ENCODE measurements at places on chromosomes 6 and 20.

DNA sequence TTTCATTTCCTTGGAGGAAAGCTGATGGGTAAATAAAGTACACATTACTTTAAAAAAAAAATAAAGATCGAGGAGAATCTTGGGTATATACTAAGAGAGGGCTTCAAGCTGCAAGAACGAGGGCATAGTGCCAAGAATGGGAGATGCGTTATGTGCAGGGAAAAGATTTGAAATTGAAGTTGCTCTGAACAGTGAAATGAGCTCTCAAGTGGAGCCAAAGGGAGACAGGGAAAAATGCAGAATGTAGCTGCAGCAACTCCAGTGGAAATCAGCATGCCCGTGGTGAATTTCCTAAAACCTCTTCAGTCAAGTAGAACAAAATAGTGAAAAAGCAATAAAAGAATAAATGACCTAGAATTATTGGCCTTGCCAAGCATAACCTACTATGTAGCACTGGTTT lies 11.4 kb upstream of the COL9A1 start:
- DNase-seq = no peak

- no peak for DNase-seq
Measured at GRCh38 chr6:56009636-56010035, 134.2 kb upstream of the BMP5 start.

DNA sequence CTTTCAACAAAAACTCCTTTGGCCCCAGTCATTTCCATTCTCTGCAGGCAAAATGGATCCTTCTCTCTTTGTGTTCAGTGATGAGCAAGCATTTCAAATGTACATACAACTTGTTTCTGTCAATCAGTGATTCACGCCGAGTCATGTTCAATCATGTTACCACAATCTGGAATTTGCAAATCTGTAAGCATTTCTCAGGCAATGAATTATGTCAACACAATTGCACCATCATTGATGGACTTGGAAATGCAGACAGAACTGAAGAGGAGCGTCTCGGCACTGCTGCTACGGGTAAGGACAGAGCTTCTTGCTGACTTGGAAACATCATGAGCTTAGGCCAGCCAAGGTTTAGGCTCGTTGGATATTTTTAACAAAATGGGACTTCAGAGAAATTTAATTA lies 132.8 kb upstream of the AGPAT4 start:
- DNase-seq = no peak

GRCh38 chr6:119533603-119534279 lies 184.2 kb upstream of the MAN1A1 start:
- no peak for DNase-seq

DNA sequence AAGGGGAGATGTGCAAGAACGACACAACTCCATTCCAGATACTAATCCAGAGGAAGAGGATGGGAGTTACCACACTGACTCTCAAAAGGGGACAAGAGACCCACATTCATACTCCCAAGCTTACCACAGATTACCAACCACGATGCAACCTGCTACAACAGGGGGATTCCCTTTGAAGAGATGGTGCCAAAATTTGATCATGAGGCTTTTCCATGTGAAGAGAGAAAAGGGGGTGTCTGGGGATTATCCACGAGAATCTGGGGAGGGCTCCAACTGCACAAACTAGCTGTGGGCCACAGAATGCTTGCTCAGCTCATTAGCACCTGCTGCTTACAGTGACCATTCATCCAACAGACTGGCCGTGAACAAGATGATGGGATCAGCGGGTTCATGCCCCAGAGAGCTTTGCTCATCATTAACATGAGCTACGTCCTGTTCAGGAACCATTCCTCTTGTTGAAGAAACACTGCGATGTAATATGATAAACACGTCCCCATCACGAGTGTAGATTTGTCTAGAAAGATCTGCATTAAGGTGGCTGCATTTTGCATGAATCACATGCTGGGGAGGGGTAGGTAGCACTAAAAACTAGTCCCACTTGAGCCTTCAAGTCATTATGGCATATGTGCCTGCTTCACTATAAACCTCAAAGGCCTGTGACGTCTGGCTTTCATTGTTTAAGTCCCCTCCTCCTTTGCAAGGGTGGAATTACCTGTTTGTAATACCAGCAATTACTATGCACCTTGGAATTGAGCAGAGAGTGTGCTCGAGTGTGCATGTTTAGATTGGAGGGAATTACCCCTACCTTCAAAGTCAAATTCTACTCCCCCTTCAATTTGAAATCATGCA lies 4.0 kb downstream of the PLAGL2 start:
- no peak for DNase-seq

DNA sequence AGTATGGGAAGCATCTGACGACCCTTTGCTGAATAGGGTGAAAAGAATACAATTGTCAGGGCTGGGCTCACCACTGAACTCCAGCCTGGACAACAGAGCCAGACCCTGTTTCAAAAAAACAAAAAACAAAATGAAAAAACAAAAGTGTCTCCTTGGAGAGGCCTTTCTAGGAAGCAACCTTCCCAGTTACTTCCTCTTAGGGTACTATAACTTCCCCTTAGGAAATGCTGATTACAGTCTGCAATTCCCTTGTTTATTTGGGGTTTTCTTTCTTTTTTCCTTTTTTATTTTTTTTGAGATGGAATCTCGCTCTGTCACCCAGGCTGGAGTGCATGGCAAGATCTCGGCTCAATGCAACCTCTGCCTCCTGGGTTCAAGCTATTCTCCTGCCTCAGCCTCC lies 20.5 kb upstream of the TTPAL start:
- no peak for DNase-seq

- no peak for DNase-seq
Measured at GRCh38 chr6:152727507-152727906, 23.1 kb upstream of the VIP start.

DNA sequence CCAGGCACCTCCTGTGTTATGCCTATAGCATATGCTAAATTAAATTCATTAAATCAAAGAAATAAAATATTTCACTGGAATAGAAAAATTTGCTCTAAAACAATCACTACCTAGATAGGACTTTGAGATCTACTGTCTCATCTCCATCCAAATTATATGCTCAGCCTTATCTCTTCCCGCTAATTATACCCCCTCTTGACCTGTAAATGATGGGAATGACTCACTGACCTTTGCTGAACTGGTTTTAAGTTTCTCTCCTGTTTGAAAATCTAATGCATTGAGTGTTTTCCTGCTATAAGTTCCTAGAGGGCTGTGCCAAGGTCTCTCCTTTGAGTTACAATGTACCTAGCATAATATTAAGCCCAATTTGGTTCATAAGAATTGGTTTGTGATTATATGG lies 110.1 kb downstream of the BMP2 start:
- DNase-seq = no peak

- DNase-seq = no peak
Measured at GRCh38 chr6:111307275-111307858, 175.7 kb downstream of the REV3L start.

- DNase-seq = no peak
Measured at GRCh38 chr20:24933266-24933908, 15.7 kb upstream of the CST7 start.

DNA sequence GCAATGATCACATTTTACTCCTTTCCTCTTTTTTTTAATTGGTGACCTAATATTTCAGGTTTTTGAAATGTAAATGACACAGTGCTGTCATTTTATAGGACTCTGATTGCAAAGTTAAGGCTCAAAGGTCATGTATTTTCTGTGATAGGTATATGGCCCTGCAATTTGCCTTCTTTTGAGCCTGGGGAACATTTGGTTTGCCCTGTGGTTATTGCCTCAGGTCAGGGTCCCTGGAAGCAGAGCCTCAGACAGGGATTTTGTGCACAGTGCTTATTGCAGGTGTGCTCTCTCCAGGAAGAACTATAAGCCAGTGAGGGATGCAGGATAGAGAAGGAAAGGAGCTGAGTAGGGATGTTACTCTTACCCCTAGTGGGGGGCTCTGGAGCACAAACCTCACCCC lies 229.3 kb upstream of the ECI2 start:
- no peak for DNase-seq

GRCh38 chr6:120211955-120212792 lies 862.6 kb upstream of the MAN1A1 start:
- no peak for DNase-seq

- no peak for DNase-seq
Measured at GRCh38 chr20:44594730-44595129, 12.4 kb downstream of the PKIG start.

GRCh38 chr6:138229663-138230179 lies 11.4 kb upstream of the PBOV1 start:
- no peak for DNase-seq

DNA sequence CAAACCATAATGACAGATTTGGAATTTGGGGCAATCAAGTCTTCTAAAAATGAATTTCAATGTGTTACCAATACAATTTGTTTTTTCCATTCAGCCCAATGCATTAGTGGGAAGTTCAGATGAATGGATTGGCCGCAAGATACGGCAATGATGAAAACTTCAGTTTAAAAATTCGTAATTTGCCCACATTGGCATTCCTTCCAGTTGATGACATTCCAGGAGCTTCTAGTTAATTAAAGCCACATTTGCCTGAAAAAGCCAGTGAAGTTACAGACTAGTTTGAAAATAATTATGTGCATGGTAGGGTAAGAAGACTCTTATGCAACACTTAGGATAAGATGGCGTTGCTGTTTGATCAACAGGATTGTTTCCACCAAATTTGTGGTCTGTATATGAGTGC lies 46.2 kb downstream of the NHLRC1 start:
- no peak for DNase-seq

DNA sequence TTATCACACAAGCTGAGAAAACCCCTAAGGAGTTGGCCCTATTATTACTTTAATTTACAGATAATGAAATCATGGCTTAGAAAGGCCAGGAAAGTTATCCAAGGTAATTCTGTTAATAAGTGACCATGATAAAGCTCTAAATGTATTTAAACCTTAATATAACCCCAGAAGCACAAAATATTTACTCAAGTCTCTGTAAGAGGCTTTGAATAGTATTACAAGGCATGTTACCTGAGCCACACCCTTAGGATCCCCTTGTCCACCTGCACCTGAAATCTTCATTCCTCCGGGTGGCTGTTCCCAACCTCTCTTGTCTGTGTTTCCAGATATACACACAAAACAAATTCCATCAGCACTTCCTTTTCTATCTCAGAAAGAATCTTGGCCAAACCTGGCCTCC lies 271.6 kb upstream of the BMP2 start:
- DNase-seq = no peak

All from activated CD4-positive, alpha-beta T cell treated with anti-CD3 and anti-CD28 coated beads, Interleukin-2, amount 50 U/mL, for 24 hours (primary cell).